ENCODE measurements at places on chromosomes 5 and 9.

- no peak for DNase-seq
Measured at GRCh38 chr5:151580858-151581257, 10.3 kb downstream of the FAT2 start.

DNA sequence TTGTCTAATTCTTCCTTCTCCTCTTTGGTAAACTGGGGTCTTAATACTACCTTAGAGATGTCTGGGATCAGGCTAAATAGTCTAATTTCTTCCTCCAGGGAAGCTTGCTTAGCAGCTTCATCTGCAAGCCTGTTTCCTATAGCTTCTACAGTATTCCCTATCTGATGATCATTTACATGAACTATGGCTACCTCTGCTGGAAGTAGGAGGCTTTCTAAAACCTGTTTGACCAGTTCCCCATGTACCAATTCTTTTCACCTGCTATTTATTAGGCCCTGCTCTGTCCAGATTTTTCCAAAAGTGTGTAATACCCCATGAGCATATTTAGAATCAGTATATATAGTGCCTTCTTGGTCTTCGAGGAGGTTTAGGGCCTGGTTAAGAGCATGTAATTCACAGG is 619.8 kb downstream of the HINT1 start:
- no peak for DNase-seq

DNA sequence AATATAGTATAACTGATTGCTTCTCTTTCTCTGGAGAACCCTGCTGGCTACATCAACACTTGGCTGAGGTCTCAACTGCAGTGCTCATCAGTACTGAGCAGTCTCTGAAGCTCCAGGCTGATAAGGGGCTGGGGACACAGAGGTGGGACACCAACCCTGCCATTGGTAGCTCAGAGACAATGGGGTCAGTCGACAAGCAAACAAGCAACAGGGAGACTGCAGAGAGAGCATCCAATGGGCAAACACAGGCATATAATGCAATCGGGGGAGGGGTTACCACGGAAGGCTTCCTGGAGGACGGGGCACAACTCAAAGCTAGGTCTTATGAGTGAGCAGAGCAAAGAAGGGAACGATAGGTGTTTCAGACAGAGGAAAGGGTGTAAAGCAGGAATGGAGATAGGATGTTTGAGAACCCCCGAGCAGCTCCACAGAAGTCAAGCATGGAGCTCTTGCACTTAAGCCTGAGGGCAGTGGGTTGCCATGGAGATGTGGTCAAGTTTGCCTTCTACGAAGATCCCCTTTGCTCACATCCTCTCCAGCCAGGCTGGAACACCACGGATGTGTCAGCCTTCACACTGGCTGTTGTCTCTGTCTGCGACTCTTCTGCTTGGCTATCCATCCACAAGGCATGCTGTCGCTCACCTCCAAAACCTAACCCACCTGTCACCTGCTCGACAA is 21.5 kb upstream of the AKNA start:
- no peak for DNase-seq

GRCh38 chr5:126143622-126144021 is 279.6 kb upstream of the GRAMD2B start:
- DNase-seq: no peak
